ENCODE measurements at places on chromosomes 3 and 15. TPM values are rescaled to one million over a fixed set of nuclear protein-coding genes. Genes with fewer than 3 reads are reported as not detected.

Gene DENND6A
- 13.3 TPM for total RNA-seq

Gene MYLK
- total RNA-seq: 10.1 TPM

Gene RBP2
- total RNA-seq: not detected

Gene LRRC31
- total RNA-seq: not detected
